HT1080 (cell line): ENCODE measurements at places on chromosomes 6 and 20.

DNA sequence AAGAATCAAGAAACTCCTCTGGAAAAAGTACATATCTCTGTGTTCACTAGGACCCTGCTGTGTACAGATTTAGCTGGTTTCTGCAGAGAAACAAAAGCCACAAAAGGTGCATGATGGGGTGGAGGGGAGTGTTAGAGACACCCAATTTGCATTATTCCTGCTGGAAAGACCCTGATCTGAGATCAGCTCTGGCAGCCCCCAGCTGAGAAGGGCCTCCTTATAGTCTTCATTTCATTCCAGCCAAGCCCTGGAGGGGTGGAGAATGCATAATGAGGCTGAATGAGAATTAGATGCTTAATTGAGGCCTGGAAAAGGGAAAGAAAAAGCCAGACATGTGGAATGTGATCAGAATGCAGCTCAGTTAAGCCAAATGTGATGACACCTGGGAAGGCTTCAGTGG lies 545.6 kb downstream of the KIF16B start:
- DNase-seq, result no peak

DNA sequence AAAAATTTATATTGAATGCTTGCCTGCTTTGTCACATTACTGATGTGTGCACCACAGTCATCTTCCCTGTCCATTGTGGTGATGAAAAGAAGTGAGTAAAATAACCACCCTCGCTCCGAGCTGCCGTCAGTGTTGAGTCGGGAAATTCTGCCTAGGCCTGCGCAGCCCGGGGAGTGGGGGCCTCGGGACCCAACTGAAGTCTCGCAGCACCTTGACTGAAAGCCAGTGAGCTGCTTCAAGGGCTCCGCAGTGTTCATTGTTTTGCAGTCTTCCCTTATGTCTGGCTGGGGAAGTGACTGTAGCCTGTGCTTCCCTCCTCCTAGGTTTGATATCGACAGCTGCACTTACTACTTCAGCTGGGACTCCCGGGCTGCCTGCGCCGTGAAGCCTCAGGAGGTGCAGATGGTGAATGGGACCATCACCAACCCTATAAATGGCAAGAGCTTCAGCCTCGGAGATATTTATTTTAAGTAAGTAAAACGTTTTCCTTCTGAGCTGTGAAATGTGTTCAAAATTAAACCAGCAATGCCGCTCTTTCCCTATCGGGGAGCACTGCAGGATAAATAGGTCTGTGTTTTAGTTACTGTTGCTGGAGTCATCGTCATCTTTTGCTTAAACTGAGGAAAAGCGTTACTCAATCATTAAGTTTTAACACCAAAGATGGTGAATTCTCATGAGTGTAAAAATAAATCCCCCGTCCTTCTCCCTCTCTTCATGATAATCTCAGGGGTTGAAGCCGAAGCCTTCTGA lies 32.7 kb upstream of the SLC22A1 start:
- no peak for DNase-seq

DNA sequence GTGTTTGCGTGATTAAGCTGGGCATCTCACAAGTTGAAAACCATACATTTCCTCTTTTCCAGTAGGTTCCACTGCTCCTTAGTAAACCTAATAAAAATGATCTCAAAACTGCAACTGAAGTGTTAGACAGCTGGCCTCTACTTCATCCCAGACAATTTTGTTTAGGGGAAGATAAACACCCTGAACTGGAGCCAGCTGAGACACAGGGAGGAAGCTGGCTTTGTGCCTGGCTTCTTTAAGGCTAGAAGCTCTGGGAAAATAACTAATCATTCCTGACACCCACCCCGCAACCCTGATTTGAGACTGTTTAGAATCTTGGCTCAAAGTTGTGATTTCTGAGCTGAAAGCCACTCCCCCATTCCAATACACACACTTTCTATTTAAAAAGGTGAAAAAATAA lies 11.6 kb downstream of the PTPRT start:
- DNase-seq, result no peak

DNA sequence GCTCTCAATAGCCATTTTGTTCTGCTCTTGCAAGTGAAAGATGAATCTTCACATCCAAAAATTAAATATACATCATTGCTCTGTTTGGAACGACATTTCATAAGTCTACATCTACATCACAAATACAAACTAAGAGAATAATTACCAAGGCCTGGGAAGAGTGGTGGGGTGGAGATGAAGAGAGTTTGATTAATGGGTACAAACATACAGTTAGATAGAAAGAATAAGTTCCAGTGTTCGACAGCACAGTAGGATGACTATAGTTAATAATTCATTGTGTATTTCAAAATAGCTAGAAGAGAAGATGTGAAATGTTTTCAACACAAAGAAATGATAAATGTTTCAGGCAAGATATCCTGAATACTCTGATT lies 38.0 kb upstream of the CAP2 start:
- DNase-seq, result no peak

GRCh38 chr6:16420337-16420714 lies 181.9 kb downstream of the GMPR start:
- no peak for DNase-seq

- DNase-seq, result no peak
Observed at GRCh38 chr6:42171813-42172581, 1.2 kb upstream of the GUCA1A start.

GRCh38 chr6:138465007-138465645 lies 34.2 kb downstream of the NHSL1 start:
- peak; percentile 99 for DNase-seq

GRCh38 chr20:18694071-18694470 lies 106.2 kb downstream of the DTD1 start:
- no peak for DNase-seq

DNA sequence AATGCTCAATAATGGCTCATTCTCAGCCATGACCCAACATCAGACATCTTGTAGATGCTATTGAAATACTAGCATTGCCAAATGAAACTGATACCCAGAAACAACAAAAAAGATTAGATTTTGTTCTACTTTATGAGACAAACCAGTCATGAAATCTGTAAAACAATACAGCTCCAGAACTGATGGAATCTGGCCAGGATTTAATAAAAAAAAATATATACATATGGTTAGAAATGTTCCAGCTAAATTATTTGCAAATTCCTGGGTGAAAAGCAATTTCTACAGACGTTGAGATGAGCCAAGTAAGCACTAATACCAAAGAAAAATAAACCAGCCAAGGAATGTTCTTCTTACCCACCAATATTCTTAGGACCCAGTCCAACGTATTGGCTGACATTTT lies 201.3 kb downstream of the EPHA7 start:
- no peak for DNase-seq

- DNase-seq, result no peak
Observed at GRCh38 chr6:441126-441920, 49.8 kb downstream of the IRF4 start.

GRCh38 chr20:16701296-16701695 lies 28.5 kb upstream of the SNRPB2 start:
- peak; percentile 26 for DNase-seq
